Stimulated activated CD4-positive, alpha-beta T cell treated with anti-CD3 and anti-CD28 coated beads, Interleukin-1b, Interleukin-23, amount 100 ng/mL, for 1 hour (primary cell): ENCODE measurements at places on chromosomes 6 and 20.

DNA sequence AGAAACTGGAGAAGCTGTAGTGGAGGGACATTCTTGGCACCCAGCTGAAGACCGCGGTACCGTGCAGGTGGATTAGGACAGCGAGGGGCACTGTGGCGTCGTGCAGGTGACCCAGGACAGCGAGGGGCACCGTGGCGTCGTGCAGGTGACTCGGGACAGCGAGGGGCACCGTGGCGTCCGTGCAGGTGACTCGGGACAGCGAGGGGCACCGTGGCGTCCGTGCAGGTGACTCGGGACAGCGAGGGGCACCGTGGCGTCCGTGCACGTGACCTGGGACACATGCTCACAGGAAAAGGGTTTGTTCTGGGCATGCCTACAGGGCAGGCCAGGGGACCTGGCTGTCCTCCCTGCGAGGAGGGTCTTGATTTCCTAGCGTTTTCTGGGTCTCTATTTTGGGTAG, 29.2 kb upstream of the SMOC2 start:
- no peak for DNase-seq

DNA sequence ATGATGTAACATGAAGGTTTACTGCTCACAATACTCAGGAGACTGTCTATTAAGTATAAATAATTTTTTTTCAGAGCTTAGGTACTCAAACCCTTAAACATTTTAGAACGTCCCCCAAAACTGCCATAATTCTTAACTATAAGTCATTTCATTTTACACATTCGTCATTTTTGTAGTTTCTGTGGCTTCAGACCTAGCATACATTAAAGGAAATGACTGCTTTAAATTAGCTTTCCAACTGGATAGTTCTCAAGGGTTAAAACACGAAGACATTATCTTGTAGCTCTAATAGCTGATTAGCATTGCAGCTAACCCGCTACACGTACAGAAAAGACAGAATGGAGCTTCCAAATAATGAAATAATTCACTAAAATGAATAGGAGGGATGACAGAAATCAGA, 24.9 kb upstream of the PLN start:
- no peak for DNase-seq

- no peak for DNase-seq
These were observed 185.4 kb downstream of the TASP1 start for GRCh38 chr20:13453367-13453766.

- peak; percentile 3 for DNase-seq
These were observed 131.8 kb upstream of the PROKR2 start for GRCh38 chr20:5448449-5449118.

- DNase-seq, result no peak
These were observed 109.8 kb downstream of the BACH2 start for GRCh38 chr6:90186637-90187371.

DNA sequence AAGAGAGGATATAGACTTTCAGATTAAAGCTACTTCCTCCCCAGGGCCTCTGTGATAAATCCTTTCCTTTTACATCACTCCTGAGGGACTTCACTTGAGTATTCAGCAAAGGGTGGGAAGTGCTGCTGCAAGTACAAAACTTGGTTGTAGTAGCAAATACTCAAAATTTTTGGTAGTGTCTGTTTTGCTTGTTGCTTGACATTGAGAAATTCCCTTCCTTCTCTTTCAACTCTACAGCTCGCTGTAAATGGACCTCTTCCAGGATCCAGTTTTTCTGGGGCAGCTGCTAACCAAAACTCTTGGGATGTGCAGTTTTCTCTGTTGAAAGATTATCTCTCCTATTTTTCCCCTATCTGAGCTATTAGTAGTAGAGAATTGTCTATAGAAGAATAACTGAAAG, 472.0 kb downstream of the CD109 start:
- no peak for DNase-seq

GRCh38 chr20:21179757-21180156, 53.9 kb downstream of the KIZ start:
- DNase-seq, result no peak
